NAMALWA (cell line): ENCODE measurements at places on chromosomes 7 and 10.

DNA sequence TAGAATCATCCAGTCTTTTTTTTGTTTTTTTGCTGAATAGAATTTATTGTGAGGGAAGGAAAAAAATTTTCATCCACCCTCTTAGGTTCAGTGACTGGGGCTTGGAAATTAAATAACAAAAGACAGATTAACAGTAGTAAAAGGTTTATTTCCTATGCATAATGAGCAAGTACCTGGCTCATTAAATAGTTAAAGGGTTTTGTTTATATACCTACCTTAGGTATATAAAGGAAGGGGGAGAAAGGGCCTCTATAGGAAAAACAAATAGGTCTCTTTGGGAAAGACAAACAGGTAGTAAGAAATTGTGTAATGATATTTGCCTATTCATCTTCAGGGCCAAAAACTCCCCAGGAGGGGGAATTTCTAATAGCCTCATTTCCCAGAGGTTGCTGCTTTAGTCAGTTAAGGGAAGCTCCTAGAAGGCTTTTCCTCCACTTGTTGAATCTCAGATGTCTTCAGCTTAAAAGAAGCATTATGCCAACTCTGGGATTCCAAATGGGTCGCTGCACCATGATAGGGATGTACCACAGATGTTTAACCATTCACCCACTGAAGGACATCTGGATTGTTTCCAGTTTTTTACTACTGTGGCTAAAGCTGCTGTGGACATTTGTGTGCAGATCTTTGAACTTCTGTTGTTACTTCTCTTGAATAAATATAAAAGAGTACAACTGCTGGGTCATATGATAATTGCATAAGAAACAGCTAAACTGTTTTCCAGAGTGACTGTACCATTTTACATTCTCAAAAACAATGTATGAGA, 11.3 kb downstream of the ACADSB start:
- DNase-seq: no peak

DNA sequence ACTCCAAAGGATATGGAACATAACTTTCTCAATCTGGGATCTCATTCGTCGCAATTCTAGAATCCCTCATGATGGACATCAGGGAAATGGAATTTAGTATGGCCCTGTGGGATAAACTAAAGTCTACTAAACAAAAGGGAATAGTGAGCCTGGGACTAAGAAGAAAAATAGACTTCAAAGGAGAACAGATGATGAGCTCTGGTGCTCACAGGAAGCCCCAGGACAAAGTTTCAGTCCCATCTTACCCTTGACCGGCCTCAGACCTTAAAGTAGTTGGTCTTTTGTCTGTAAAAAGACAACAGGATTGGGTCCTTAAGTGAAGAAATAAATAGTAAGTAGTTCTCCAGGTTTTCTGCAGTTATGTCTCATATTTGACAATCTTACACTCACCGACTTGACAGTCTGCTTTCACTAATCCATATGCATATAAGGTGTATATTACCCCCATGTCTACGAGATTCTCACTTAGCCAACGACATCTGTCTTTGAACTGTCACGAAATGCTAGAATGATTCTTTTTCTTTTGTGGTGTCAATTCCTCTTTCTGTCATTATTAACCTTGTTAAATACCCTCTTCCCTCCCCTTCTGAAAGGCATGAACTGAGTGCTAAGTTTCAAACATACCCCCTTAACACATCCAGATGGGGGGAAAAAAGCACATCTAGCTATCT, 10.9 kb upstream of the IKZF1 start:
- DNase-seq: no peak

DNA sequence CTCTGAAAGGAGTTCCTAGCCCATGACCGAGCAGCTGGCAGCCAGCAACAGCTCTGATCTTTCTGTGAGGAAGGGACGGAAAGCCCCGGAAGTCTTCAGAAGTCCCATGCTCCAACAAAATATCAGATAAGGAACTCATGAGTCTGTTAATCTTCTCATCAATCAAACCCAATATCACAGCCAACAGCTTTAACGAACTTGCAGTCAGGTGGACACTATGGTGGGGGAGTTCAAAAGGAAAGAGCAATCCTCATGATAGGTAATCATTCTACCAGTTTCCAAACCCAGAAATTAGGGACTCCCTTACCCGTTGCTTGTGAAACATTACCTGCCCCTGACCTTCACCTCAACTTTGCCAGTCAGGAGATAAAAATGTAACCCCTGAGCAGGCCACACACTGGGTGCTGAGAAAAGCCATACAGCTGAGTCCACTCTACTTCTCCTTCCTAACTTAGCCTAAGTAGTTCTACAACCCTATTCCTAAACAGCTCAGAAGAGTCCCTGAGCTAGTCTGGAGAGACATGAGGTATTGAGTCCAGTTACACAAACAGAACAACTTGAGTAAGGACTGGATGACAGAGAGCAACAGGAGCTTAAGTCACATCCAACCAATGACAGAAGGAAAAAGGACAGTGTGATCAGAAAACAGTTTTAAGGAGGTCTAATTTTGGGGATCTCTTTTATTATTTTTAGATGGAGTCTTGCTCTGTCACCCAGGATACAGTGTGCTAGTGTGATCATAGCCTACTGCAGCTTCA, 2.2 kb downstream of the NDST2 start:
- DNase-seq: no peak

DNA sequence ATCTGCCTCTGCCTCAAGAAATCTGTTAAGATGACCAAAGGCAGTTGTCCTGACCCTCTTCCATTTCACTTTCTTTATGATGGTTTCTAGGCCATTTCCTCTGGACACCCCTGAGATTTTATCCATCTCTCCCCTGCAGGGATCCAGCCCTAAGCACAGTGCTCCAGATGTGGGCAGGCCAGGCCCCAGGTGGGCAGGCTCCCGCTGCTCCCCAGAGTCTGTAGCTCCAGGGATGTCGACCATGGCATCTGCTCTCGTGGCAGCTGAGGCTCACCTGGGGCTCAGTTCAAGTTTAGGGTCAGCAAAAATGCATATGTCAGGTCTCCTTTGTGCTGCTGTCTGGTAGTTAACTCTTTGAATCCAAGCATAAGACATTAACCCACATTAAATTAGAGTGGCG, 11.8 kb downstream of the CEP41 start:
- DNase-seq: no peak

DNA sequence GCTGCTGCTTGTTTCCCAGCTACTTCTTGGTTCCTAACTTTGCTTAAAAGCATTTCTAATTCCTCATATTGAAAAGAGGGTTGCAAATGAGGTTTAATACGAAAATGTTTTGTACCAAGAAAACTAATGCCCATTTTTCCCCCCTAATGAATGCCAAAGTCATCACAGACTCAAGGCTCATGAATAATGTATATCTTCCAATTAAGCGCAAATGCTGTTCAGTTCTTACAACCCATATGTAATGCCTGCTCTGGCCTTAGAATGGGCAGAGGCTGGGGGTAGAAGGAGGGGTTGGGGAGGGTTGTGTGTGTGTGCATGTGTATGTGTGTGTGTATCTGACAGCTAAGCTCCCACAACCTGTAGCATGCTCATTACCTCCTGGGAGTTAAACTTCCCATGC, 901.7 kb downstream of the KCNMA1 start:
- no peak for DNase-seq

DNA sequence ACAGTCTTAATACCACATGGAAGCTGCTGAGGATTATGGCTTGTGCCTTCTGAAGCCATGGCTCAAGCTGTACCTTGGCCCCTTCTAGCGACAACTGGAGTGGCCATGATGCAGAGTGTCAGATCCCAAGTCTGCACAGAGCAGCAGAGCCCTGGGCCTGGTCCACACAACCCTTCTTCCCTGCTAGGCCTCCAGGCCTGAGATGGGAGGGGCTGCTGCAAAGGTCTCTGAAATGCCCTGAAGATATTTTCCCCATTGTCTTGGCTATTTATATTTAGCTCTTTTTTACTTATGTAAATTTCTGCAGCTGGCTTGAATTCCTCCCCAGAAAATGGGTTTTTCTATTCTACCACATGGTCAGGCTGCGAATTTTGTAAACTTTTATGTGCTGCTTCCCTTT, 804.6 kb upstream of the ZWINT start:
- no peak for DNase-seq

GRCh38 chr10:24465891-24466818, 257.2 kb downstream of the KIAA1217 start:
- DNase-seq: no peak

- DNase-seq: no peak
Observed at GRCh38 chr7:108380517-108380916, 75.7 kb downstream of the NRCAM start.
